GM20000 (cell line): ENCODE measurements at places on chromosomes 12 and 14.
A peak's percentile ranks its signal among the peaks of the same experiment; 100 is the strongest.

- DNase-seq = peak; percentile 11
Measured at GRCh38 chr12:45745861-45746277, 16.4 kb downstream of the ARID2 start.

DNA sequence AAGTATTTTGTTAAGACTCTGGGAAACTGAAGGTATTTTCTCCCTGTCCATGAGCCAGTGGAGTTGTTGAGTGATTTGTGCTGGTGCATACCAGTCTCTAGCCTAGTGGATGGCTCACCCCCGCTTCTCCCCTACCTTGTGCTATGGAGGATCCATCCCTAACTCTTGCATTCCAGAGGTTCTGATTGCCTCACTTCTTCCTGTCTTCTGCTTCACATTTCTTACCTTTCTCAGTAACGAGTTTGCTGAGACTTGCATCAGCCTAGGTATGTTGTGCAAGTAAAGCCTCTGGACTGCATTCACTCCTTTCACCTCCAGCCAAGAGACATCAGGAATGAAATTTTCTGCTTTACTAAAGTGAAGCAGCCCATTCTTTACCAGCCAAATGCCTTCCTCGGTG lies 391.6 kb downstream of the ZFP36L1 start:
- DNase-seq = no peak

- no peak for DNase-seq
Measured at GRCh38 chr14:61565836-61566536, 129.3 kb upstream of the HIF1A start.

DNA sequence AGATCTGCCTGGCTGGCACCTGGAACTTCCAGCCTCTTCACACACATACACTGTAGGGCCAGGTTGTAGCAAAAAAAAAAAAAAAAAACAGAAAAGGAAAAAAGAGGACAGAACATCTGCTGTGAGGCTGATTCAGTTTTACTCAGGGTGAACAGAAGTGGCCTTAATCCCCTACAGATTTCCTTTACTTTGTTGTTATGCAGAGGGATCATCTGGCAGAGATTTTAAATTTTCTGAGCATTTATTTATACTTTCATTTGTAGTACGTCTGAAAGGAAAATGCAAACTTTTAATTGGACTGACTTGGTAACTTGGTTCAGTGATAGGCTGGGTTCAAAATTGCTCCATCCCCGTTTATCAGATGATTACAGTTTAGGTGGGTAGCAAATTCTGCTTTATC lies 50.8 kb upstream of the PRICKLE1 start:
- no peak for DNase-seq

- DNase-seq = no peak
Measured at GRCh38 chr12:62282057-62282774, 22.0 kb downstream of the USP15 start.

- DNase-seq = no peak
Measured at GRCh38 chr12:74945771-74946198, 263.9 kb downstream of the KCNC2 start.

DNA sequence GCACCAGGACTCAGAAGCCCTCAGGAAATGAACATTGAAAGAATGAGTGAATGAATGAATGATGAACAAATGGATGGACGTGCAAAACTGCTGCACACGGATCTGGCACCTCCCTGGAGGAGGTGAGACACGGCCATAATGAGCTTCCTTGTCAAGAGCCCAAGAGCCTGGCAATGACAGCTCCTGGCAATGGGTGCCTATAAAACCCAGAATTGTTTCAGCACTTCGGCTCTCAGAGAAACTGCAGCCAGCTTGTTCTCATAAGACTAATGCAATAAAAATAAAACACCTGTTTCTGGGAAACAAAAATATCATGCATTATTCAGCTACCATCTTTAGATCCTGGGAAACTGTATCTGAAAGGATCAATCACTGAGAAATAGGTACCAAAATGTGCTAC lies 200.5 kb upstream of the SFSWAP start:
- no peak for DNase-seq

- no peak for DNase-seq
Measured at GRCh38 chr12:80679346-80680131, 27.9 kb upstream of the MYF6 start.

GRCh38 chr14:61116369-61116768 lies 135.3 kb downstream of the SLC38A6 start:
- no peak for DNase-seq

- no peak for DNase-seq
Measured at GRCh38 chr12:9144730-9145106, 29.0 kb upstream of the A2M start.

GRCh38 chr14:81009346-81009745 lies 53.9 kb downstream of the TSHR start:
- DNase-seq = no peak

DNA sequence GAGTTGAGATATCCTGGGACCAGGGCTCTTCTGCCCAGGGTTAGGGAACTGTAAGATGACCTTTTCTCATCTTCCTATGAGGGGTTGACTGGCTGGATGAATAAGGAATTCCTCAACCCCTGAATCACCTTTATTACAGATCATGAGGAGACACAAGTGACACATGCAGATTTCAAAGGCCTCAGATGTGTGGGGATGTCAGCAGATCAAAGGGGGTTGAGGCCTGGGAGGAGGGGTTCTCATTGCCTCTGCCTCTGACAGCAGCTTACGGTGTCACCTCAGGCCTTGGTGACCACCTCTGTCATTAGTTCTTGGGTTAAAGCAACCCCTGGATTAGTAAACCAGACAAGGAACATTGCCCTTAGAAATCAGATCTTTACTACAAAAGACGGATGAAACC lies 2.1 kb upstream of the KRT72 start:
- DNase-seq = no peak

GRCh38 chr12:75509621-75510020 lies 1.8 kb downstream of the KRR1 start:
- no peak for DNase-seq

- no peak for DNase-seq
Measured at GRCh38 chr12:95633049-95633731, 81.9 kb upstream of the USP44 start.

DNA sequence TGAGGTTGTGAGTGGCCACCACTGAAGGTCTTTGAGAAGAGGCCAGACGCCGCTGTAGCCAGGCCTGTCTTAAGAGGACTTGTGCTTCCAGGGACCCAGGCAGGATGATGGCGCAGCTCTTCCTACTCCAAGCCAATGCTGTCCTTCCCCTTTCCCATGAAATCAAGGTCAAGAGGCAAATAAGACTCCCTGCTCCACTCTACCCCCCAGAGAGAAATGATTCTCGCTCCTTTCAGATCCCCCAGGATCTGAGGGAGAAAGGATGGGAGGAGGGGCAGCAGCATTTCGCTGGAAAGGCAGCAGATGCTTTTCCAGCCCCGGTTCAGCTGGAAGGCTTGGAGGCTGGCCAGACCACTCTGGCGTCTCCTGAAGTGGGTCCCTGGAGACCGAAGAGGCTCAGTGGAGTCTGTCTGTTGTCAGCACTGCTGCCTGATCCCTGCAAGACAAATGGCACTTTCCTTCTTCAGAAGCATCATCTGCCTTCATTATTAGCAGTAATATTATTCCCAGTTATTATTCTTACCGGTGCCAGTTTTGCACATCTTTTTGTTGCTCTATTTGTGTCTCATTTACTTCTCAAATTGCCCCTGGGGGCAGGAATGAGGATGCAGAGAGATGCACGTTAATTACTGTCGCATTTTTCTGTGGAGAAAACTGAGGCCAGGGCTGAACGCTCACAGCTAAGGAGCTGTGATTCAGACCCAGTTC lies 51.4 kb downstream of the C14orf132 start:
- DNase-seq = no peak

- DNase-seq = no peak
Measured at GRCh38 chr14:20278414-20278813, 27.3 kb downstream of the TTC5 start.

DNA sequence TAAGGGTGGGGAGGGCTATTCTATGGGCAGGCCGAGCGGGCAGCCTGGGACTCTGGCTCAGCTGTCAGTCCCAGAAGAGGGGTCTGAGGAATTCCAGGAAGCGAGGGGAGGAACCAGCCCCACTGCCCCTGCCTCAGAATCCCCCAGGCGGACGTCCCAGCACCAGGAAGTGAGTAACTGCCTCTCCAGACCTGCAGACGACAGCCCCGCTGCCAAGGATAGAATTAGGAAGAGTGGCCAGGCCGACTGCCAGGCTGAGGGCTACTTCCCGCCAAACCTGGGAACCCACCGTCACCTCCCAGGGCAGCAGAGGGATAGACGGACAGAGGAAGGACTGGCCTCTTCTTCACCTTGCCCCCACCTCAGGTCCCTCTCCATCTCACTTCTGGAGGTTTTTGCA lies 6.7 kb upstream of the BDKRB2 start:
- no peak for DNase-seq

DNA sequence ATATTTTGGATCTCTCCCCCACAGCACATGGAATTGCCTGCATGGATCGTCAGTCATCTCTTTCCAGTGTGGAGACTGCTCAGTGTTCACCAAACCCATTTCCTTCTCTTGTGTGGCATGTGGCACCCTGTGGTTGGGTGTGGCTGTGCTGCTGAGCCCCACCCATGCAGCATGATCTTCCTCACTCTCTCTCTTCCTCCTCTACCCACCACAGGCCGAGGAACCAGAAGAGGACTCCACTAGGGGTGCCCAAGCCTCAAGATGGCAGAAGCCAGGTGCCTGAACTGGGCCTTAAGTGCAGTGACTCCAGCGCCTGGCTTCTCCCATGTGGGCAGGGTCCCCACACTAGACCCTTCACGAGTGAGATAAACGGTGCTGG lies 66.8 kb upstream of the GPR68 start:
- no peak for DNase-seq

DNA sequence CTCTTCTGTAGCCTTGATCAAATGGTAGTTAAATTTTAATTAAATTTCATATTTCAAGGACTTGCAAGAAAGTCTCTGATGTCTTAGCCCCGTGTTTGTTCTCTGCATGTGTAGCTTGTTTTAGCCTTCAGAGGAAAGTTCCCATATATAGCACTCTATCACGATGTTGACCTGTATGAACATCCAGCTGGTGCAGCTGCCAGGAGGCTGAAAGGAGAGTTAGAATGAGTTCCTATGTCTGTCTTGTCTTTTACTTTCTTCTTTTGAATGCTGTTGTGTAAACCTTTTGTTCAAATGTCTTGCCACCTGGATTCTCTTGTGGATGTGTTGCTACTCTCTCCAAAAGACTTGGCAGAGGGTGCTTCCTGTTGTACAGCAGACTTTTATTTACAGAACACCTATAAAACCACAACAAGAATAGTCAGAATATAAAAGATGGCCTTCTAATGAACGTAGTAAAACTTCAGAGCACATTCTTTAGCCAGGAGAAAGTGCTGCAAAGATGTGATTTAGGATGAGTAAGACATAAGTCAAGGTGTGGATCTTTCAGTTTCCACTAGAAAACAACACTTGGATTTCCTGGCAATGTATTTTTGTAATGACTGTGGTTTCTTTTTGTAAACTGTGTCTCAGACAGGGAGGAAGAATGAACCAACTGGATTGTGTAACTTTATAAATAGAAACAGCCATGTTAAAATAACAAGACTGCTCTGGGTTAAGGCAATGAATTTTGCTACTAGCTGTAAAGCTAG lies 17.2 kb downstream of the NAV3 start:
- no peak for DNase-seq

GRCh38 chr12:40238266-40238902 lies 13.6 kb downstream of the LRRK2 start:
- no peak for DNase-seq

DNA sequence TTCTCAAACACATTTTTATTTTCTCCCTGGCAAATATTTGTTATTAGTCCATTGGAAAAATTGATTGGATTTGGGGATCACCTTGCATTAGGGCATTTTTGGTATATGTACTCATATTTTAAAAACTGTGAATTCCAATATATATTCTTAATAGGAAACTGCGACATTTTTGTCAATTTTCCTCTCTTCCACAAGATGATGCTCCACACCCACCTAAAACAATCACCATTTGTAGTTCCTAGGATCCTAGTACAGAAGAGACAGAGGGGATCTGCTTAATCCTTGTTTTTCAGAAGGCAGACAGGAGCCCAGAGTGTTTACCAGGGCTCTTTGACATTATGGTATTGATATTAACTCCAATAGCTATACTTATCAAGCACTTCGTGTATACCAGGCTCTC lies 22.8 kb upstream of the OASL start:
- no peak for DNase-seq

DNA sequence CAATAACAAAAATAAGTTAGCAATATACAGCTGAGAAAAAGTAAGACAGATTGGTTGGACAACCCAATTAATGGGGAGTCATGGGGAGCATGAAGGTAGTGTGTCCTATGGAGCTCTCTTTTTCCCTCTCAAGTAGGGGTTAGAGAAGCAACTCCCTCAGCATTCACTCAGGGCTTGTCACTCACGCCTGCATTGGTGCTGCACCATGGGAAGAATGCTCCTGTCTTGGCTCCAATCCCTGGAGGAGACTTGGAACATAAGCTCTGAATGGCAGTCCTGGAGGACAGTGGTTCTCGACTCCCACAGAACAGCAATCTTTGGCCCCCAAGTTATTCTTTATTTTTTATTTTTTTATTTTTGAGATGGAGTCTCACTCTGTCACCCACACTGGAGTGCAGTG lies 113.8 kb downstream of the DAAM1 start:
- no peak for DNase-seq

DNA sequence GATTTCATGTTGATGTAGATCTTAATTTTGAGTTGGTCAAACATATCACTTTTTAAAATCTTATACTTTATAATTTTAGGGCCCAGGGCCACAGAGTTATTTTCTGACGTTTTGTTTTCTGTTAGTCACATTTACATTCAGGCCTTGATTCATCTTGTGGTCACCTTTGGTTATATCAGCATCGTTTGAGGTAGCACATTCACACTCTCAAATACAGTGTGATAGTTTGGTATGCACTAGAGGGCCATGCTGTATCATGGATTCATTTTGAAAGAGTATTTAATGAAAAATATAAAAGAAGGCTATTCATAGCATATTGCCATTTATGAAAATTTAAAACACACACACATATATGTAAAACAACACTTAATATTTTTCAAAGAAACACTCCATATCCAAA lies 274.6 kb downstream of the RAD51B start:
- no peak for DNase-seq

GRCh38 chr12:115799610-115800009 lies 477.9 kb downstream of the MED13L start:
- DNase-seq = no peak

- no peak for DNase-seq
Measured at GRCh38 chr12:130700492-130701401, 15.4 kb downstream of the RIMBP2 start.
